GM23338 (cell line): ENCODE measurements at places on chromosomes 13 and 19.

- H3K27me3 ChIP-seq = no peaks in the 10 kb centered on the region
- DNase-seq = no peak
- no peak overlapping the region for H3K27ac ChIP-seq
Observed at GRCh38 chr19:3658004-3658869, 31.6 kb upstream of the CACTIN start.

- no peak overlapping the region for H3K27ac ChIP-seq
- H3K27me3 ChIP-seq = peaks cover 15% of the 10 kb centered on the region
- peak; percentile 66 for DNase-seq
- H3K36me3 ChIP-seq = no peaks in the 10 kb centered on the region
- H3K4me1 ChIP-seq = peaks cover 45% of the 10 kb centered on the region
Observed at GRCh38 chr13:106348075-106348840, 187.2 kb downstream of the EFNB2 start.

- DNase-seq = no peak
- H3K36me3 ChIP-seq = no peaks in the 10 kb centered on the region
- no peaks in the 10 kb centered on the region for H3K27me3 ChIP-seq
- H3K27ac ChIP-seq = no peak within 1 kb of the TSS
- no peaks in the 10 kb centered on the region for H3K4me1 ChIP-seq
Observed at GRCh38 chr19:5913739-5914357, at the start of gene CAPS. TSS of gene CAPS (plus strand) at chr19:5914254. CDS start at chr19:5914407, 153 bp downstream.

DNA sequence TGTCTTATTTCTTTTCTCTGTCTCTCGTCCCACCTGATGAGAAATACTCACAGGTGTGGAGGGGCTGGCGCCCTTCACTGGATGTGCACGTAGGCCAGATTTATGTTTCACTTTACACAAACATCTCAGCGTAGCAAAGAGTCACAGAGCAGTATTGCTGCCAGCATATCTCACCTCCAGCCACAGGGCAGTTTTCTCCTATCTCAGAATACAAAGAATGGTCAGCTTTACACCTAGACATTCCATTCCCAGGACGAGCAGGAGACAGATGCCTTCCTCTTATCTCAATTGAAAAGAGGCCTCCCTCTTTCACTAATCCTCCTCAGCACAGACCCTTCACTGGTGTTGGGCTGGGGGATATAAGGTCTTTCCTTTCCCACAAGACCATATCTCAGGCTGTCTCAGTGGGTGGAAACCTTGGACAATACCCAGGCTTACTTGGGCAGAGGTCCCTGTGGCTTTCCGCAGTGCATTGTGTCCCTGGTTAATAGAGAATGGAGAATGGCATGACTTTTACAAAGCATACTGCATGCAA lies 7.2 kb upstream of the ZNF611 start:
- H3K4me3 ChIP-seq = no peak overlapping the region
- H3K4me1 ChIP-seq = peaks cover 22% of the 10 kb centered on the region
- no peak overlapping the region for H3K27ac ChIP-seq

- H3K27me3 ChIP-seq = no peaks in the 10 kb centered on the region
- H3K27ac ChIP-seq = no peak overlapping the region
- H3K4me1 ChIP-seq = no peaks in the 10 kb centered on the region
- H3K36me3 ChIP-seq = peaks cover 8% of the 10 kb centered on the region; the same call in 1 of the 2 replicates
- no peak for DNase-seq
Observed at GRCh38 chr19:1052349-1052975, 12.6 kb downstream of the ABCA7 start.
